Diencephalon (tissue), 1 donor: ENCODE measurements at places on chromosomes 5 and 9. TPM values are rescaled to one million over a fixed set of nuclear protein-coding genes. Genes with fewer than 3 reads are reported as not detected.

SLC6A3 gene
- 12.5 TPM for total RNA-seq

FOXE1 gene
- not detected for total RNA-seq

SMIM15 gene
- 35.3 TPM for total RNA-seq

C1QTNF2 gene
- 2.5 TPM for total RNA-seq

PCSK1 gene
- 19.1 TPM for total RNA-seq

SPINK1 gene
- not detected for total RNA-seq

ST8SIA4 gene
- 76.1 TPM for total RNA-seq

AJM1 gene
- 2.8 TPM for total RNA-seq

RLN2 gene
- total RNA-seq = 1.4 TPM

ZDHHC11 gene
- total RNA-seq = 10.4 TPM

IRX4 gene
- total RNA-seq = not detected

IL13 gene
- total RNA-seq = not detected

WDR31 gene
- total RNA-seq = 5.3 TPM

UBQLN1 gene
- total RNA-seq = 249 TPM

GMCL2 gene
- not detected for total RNA-seq

FAXDC2 gene
- total RNA-seq = 4.6 TPM

GPR150 gene
- total RNA-seq = 0.23 TPM

LCN1 gene
- total RNA-seq = not detected

POMT1 gene
- total RNA-seq = 48.7 TPM

DPM2 gene
- 15.5 TPM for total RNA-seq

TMEM232 gene
- total RNA-seq = 39.9 TPM

C9orf43 gene
- total RNA-seq = 0.69 TPM

CCNI2 gene
- total RNA-seq = 1.8 TPM

SOHLH1 gene
- total RNA-seq = not detected

RETREG1 gene
- total RNA-seq = 64.4 TPM

ABCA2 gene
- total RNA-seq = 36.4 TPM

SLC34A3 gene
- total RNA-seq = not detected

SLC24A2 gene
- total RNA-seq = 11.5 TPM

LRRC26 gene
- total RNA-seq = not detected

ADRB2 gene
- 2.1 TPM for total RNA-seq

FAM221B gene
- 0.23 TPM for total RNA-seq

RPS14 gene
- 1,944 TPM for total RNA-seq

CDH6 gene
- total RNA-seq = 43.4 TPM

SV2C gene
- 34.4 TPM for total RNA-seq

CDKN2B gene
- 0.92 TPM for total RNA-seq

PRELID2 gene
- 39.0 TPM for total RNA-seq

PCDH1 gene
- 69.2 TPM for total RNA-seq

TAF11L5 gene
- total RNA-seq = not detected

ANXA2R gene
- 1.6 TPM for total RNA-seq

PCDHGA4 gene
- 12.5 TPM for total RNA-seq

KLHL3 gene
- 19.8 TPM for total RNA-seq

ASS1 gene
- total RNA-seq = 49.4 TPM

GPX3 gene
- 9.0 TPM for total RNA-seq

IFNE gene
- not detected for total RNA-seq

LCN10 gene
- total RNA-seq = not detected

DROSHA gene
- 73.8 TPM for total RNA-seq

PCDHGB2 gene
- 7.6 TPM for total RNA-seq

TXNDC8 gene
- not detected for total RNA-seq

TJP2 gene
- 16.1 TPM for total RNA-seq

GZMA gene
- not detected for total RNA-seq

OLFM1 gene
- 347 TPM for total RNA-seq

OR1N2 gene
- not detected for total RNA-seq
